Adrenal gland (tissue), 19 donors: ENCODE measurements at places on chromosomes 6 and 20. TPM values are rescaled to one million over a fixed set of nuclear protein-coding genes. Genes with fewer than 3 reads are reported as not detected.

The KCNQ2 gene
- total RNA-seq = not detected

DNA sequence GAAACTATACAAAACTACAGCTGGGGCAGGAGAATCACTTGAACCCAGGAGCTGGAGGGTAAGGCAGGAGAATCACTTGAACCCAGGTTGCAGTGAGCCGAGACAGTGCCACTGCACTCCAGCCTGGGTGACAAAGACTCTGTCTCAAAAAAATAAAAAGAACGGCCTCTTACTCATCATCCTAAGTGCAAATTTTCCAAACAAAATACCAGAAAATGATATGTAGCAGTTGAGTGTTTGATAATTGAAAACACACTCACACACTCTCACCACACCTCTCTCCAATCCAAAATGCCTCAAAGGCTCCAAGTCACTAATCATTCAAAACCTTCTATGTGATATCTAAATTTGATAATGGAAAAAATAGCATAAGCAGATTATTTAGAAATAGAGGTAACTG, 198.6 kb upstream of the SHLD1 start:
- peaks cover 35% of the 10 kb centered on the region for H3K36me3 ChIP-seq
- no peaks in the 10 kb centered on the region for H3K27me3 ChIP-seq
- no peak overlapping the region for H3K4me3 ChIP-seq
- peaks cover 6% of the 10 kb centered on the region for H3K4me1 ChIP-seq
- no peak for DNase-seq
- no peak overlapping the region for H3K27ac ChIP-seq

DNA sequence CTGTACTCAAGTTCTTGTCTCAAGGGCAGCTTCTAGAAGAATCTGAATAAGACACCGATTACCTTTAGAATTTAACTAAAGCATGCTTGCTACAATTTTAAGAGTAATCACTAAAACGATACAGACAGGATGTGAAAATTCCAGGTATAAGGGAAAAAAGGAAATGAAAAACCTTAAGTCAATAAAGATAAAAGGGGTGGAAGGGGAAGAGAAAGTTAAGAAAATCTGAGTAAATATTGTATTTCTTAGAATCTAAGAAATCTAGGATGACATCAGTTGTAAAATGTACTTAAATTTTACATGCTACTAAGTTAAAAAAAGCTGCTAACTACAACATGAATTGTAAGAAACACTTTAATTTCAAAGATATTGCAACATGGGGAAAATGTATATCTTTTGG, 30.3 kb upstream of the MOCS1 start:
- no peak for DNase-seq
- no peaks in the 10 kb centered on the region for H3K4me1 ChIP-seq
- no peak overlapping the region for H3K27ac ChIP-seq
- H3K27me3 ChIP-seq = no peaks in the 10 kb centered on the region
- H3K4me3 ChIP-seq = no peak overlapping the region
- no peaks in the 10 kb centered on the region for H3K36me3 ChIP-seq

GRCh38 chr6:149761438-149761837, 11.9 kb downstream of the PCMT1 start:
- H3K4me3 ChIP-seq = no peak overlapping the region
- H3K36me3 ChIP-seq = no peaks in the 10 kb centered on the region
- no peaks in the 10 kb centered on the region for H3K27me3 ChIP-seq
- DNase-seq = no peak

The CST3 gene
- 924 TPM for total RNA-seq

DNA sequence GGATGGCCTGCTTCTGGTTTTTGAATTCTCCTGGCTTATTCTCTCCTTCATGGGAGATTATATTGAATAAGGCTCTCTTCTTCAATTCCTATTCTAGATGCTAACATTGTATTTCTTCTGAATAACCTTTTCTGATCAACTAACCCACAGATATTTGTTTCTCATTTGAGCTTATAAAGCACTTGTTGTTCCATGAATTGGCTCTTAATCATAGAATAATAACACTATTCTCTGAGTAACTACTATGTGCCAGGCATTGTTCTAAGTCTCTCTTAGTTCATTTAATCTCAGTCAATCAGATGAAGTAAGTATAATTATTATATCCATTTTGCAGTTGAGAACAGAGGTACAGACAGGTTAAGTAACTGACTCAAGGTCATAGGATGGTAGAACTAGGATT, 136.3 kb upstream of the MLIP start:
- H3K27me3 ChIP-seq = no peaks in the 10 kb centered on the region
- no peak overlapping the region for H3K4me3 ChIP-seq
- no peak for DNase-seq
- no peaks in the 10 kb centered on the region for H3K4me1 ChIP-seq

GRCh38 chr6:48087448-48087847, 23.5 kb downstream of the PTCHD4 start:
- H3K36me3 ChIP-seq = no peaks in the 10 kb centered on the region
- H3K27me3 ChIP-seq = peaks cover 3% of the 10 kb centered on the region
- no peaks in the 10 kb centered on the region for H3K4me1 ChIP-seq
- no peak overlapping the region for H3K27ac ChIP-seq
- no peak overlapping the region for H3K4me3 ChIP-seq
- no peak for DNase-seq
